CD4-positive, alpha-beta T cell treated with Interleukin-6 at 100 ng/mL for 8 hours (primary cell): ENCODE measurements at places on chromosomes 5 and 9.

- no peak for DNase-seq
Measured at GRCh38 chr5:87329114-87329513, 61.4 kb downstream of the RASA1 start.

DNA sequence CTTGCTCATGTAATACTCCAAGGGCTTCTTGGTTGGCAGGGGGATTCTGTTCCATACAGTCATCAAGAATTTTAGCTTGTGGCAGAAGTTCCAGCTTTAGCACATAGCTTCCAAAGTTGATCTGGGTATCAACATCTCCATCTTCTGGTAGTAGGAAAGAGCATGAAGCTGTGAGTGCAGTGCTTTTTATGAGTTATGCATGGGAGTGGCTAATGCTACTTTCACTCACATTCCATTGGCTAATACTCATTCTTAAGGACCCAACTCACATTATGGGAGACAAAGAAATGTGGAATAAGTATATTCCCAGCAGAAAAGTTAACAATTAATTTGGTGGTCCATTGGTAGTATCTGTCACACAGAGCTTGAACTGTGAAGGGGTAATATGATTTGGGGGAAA, 194.2 kb upstream of the CHD1 start:
- no peak for DNase-seq

DNA sequence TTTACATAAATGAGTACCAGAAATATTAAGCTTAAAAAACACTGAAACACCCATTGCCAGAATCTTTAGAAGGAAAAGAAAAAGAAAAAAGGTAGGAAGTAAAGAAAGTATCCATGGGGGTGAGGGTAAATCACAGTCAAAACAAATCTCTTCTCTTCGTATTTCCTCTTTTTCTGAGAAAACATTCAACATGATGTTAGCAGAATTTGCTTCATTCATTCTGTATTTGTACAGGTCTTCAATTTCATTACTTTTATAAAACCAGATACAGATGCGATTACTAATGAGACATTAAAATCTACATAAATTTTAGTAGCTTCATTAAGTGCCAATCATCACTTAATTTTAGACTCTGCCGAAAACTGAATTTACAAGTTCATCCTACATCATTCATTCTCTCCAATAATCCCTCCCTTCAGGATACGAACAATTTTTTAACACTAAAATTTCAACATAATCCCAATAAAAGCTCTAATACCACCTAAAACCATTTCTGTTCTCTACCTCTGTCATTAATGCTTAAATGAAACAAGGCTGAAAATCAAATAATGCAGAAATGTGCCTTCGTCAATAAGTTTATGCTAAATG, 7.0 kb downstream of the NR3C1 start:
- no peak for DNase-seq

- DNase-seq = peak; percentile 7
Measured at GRCh38 chr5:39270225-39270848, 51.0 kb upstream of the FYB1 start.

DNA sequence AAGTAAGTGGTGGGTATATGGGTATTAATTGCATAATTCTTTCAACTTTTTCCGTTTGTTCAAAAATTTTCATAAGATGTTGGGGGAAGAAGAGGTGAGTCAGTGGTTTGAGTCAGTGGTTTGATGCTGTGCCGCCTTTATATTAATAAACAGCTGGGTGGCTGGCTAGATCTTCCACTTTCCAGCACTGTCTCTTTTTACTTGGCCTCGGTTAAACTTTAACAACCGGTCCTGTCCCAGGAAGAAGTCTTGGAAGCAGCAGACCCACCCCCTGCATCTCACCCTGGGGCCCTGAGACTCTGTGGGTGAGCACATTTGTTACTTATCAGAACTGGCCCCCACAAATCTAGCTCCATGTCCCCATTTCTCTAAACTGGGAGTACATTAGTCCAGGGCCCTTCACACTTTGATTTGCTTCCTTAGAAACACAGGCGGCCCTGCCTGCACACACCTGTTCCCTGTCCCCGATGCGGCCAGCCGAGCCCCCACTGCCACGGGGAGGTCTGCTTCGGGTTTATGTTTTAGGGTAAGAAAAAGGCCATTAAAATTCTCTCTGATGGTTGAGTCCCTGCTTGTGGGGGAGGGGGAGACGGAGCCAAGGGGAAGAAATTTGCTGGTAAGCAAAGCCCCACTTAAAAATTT, 90.7 kb downstream of the PTCH1 start:
- no peak for DNase-seq

DNA sequence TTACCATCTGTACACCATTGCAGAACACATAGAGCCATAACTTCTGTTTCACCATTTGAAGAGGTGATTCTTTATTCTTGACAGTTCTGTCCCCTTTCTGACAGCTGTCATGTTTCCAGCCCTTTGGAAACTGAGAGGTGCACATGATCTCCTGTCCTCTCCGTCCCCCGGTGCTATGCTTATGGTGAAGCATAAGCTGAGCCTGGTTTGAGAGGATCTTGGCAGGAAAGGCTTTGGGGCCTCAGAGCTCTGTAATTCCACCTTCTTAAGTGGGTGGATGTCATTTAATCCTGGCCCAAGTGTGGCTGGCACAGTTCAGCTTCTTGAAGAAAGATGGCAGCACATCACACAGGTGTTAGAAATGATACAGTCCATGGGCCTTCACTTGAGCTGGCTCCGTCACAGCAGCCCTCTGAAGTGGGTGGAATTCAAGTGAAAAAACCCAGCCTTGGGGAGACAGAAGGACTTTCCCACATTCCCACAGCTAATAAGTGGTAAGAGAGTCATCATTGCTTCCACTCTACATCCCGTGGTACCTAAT, 30.7 kb upstream of the GRPEL2 start:
- DNase-seq = no peak

DNA sequence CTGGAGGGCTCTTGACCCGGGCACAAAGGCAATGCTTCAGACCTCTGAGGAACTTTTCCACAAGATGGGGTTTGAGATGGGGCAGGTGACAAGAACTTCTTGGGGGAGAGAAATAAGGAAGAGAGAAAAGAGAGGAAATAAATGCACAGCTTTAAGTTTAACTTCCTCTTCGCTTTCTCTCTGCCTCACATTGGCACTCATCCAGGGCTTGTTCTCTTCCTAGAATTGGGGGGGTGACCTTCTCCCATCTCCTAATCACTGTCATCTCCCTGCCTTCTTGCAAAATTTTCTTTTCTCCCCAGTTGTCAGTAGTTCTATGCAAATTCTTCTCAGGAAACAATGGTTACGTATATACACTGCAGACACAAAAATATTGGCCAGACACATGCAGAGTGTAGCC, 19.1 kb upstream of the ADCY2 start:
- no peak for DNase-seq

DNA sequence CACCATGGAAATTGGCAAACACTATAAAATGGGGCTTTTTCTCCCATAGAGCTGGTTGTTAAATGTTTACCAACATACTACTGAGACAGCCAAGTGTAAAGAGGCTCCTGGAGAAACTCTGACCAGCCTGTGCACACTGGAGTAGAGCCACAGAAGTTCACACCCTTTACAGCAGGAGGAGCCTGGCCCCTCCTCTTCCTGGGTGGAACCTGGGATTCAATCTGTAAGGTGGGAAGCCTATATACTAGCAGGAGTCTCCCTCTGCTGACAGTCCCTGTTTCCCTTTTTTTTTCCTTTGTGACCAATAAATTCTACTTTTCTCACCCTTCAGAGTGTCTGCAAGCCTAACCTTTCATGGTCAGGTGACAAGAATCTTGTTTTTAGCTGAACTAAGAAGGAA, 10.4 kb upstream of the SLC30A5 start:
- DNase-seq = no peak

DNA sequence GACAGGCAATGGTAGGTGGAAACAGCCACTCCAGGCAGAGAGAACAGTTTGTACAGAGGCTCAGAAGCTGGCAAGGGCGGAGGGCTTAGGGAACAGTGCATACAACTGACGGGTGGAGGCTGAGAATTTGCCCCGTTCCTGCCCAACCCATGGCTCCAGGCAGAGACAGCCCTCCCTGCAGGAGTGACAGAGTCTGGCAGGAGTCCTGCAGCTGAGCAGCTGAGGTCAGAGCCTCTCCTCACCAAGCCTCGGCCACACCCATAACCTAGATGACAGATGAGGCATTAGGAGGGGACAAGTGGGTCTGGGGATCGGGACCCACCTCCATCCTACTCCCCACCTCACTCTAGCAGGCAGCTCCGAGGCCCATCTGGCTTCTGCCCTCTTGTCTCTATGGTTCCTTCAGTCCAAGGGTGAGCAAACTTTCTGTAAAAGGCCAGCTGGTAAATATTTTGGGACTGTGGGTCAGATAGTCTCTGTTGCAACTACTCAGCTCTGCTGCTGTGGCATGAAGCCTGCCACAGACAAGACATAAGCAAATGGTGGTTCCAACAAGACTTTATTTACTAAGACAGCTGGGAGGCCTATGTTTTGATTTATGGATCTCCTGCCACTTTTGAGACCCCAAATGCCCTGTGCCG, 83.7 kb downstream of the SH3TC2 start:
- DNase-seq = no peak

- DNase-seq = no peak
Measured at GRCh38 chr5:1936901-1937300, 54.2 kb upstream of the IRX4 start.
